Mononuclear cell (primary cell): ENCODE measurements at places on chromosomes 6 and 20. TPM values are rescaled to one million over a fixed set of nuclear protein-coding genes. Genes with fewer than 3 reads are reported as not detected.

ASIP gene
- 1.3 TPM for total RNA-seq

ZNF311 gene
- total RNA-seq, result 0.10 TPM

REM1 gene
- 0.10 TPM for total RNA-seq

LY6G6C gene
- not detected for total RNA-seq

MYBL2 gene
- total RNA-seq, result 0.21 TPM

MTHFD1L gene
- total RNA-seq, result 4.0 TPM
